ENCODE measurements at places on chromosomes 1 and 21.

DNA sequence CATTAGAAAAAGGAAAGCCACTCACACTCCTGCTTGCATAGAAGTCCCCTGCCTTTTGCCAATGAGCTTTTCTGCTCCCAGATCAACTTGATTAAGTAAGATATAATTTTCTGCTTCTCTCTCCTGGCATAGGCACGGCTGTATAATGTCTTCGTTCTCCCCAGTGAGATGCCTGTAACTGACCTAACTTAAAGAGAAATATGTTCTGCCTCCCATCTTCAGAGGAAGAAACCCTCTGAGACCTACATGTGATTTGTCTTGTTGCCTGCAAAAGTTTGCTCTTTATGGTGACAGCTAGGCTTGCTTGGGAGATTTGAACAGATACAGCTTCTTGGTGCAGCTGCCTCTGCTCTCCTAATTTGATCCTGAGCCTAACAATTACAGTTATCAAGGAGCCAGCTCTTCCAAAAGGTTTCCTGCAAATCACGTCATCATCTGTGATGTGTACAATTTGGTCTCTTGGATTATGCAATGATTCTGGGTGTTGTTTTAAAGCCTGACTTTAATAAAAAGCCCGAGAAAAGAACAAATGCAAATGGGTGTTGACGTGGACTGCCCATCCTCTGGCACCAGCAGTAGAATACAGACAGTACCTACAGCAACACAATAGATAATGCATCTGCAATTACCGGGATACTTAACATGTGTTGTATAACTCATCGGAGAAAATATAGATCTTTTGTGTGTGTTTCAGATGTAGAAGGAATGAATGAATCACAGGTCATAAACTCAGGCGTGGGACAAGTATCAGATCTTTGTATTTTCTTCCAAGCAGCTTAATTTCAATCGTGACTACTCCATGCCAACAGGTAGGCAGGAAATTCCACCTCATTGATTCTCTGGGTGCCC is 76.2 kb upstream of the KAZN start:
- DNase-seq: no peak

DNA sequence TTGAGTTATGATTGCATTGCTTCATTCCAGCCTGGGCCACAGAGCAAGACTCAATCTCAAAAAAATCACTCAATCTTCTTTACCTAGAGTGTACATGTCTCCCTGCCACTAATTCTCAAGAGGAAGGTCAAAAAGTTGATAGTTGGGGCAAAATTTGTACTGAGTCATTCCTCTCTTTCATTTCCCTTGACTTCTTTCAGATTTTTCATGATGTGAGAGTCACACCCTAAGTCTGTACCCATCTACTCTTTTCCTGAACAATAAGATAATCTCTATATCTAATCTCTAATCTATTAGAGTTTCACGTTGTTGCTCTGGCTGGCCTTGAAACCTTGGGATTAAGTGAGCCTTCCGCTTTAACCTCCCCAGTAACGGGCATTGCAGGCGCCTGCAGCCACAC is 1.1 kb upstream of the BRDT start:
- DNase-seq: no peak

DNA sequence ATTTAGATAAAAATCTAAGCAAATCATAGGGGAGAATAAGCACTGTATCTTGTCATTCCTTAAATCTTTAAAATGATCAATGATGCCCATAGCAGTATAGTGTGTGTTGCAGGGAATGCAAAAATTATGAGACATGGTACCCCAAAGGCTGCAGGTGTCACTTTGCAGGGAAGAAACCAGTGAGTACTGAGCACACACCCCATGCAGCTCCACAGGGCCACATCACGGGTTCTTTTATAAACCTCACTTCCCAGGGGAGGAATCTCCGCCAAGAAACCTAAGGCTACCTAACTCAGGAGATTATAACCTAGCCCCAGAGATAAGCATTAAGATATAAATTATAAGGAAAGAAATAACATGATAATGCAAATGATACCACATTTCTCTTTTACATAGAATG is 115.6 kb downstream of the APP start:
- DNase-seq: no peak

- no peak for DNase-seq
Observed at GRCh38 chr1:227766015-227766634, 30.9 kb downstream of the SNAP47 start.

DNA sequence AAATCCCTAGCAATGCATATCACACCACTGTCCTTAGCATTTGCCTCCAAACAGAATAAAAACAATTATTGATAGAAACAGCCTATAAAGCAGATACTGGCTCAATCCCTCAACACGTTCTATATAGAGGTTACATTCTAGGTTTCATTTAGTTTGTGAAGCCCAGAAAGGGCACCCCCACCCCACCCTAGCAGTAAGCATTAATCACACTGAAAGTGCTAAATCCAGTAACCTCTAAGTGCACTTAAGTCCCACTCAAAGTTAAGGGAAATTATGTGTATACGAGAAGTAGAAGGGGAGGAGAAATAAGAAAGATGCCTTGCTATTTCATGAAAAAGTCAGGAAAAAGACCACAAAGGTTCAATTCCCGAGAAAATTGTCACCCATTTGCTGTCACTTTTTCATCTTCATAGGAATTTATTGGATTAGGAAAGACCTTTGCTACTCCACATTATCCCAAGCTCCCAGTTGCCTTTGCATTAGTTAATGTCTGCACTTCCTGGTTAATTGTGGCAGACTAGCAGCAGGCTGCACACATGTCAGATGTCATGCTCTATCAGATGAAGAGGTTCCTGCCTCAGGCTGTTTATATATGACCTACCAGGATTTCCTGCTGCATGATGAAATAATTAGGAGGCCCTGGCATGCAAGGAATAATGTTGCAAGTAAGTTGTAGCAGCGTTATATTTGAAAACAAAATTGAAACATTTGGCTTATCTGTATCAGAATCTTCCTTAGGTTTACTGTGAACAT is 54.5 kb upstream of the LHX8 start:
- DNase-seq: peak; percentile 47

GRCh38 chr1:53595906-53596305 is 136.7 kb downstream of the DMRTB1 start:
- no peak for DNase-seq

- DNase-seq: no peak
Observed at GRCh38 chr1:58149271-58149812, 397.2 kb downstream of the OMA1 start.

DNA sequence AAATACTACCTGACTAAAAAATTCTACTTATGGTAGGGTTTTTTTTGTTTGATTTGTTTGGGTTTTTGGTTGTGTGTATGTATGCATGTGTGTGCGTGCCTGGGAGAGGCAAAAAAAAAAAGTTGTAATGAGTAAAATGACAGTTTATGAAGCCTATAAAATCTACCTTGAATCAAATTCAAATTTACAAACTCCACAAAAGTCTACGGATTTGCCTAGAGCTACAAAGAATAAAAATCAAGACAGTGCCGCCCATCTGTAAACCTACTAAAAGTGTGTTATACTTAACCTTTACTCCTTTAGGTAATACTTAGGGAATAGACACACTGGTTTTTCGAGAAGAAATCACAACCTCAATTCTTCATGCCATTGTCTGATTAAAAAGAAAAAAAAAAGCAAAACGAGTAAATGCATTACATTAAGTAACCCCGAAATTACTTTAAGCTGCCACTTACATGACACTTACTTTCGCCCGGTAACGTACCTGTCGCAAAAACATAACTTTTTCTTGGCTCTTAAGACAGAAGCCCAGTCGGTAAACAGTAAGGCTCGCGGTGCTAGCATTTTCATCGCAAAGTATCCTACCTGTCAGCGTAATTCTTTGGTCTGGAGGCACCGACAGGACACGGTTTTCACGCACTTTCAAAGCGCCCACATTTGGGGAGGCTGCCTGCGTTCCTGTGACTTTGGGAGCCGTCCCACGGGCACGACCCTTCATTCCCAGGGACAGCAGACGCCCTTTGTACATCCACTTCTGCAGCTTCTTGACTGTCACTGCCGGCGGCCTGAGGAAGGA is 951 bp downstream of the SYDE2 start:
- no peak for DNase-seq

- DNase-seq: no peak
Observed at GRCh38 chr21:45199201-45199600, 88.5 kb downstream of the POFUT2 start.

GRCh38 chr1:108190686-108191416 is 9.3 kb downstream of the SLC25A24 start:
- no peak for DNase-seq

DNA sequence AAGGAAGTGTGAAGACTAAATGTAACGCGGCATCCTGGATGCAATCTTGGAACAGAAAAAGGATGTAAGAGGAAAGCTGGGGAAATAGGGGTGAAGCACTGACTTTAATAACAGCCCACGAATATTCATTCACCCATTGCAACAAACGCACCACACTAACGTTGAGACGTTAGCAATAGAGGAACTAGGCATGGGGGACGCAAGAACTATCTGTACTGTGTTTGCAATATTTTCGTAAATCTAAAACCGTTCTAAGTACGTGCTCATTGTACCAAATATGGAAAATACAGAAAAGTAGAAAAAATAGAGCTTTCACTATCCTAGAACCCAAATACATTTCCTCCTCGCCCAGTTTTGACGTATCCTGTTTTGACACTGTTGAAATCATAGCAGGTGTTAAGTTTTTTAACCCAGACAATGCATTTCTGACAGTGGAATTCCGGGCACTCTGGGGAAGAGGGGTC is 3.9 kb downstream of the LAPTM5 start:
- peak; percentile 35 for DNase-seq

- no peak for DNase-seq
Observed at GRCh38 chr1:101257500-101258325, 20.9 kb downstream of the S1PR1 start.

DNA sequence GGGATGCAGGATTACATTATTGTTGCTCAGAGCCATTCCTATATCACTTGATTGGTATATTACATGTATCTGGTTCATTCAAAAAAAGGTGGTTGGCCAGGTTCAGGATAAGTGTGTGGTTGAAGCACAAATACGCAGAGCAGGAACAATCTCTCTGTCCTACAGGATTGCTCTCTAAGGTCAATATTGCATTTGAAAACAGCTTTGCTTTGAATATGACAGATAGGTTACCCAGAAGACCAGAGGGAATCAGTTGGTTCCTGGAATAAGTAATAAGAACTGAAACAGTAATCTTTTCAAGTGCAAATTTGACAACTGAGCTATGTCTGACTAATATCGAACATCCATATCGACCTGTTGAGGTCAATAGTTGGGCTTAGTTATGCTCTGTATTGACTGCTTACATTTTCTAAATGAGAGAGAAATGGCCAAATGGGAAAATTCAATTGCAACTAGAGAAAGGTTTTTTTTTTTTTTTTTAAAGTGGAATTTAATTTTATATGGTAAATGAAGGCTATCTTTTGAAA is 176.8 kb downstream of the ATP6V1G3 start:
- DNase-seq: no peak

- no peak for DNase-seq
Observed at GRCh38 chr1:218751208-218751948, 406.2 kb downstream of the TGFB2 start.

DNA sequence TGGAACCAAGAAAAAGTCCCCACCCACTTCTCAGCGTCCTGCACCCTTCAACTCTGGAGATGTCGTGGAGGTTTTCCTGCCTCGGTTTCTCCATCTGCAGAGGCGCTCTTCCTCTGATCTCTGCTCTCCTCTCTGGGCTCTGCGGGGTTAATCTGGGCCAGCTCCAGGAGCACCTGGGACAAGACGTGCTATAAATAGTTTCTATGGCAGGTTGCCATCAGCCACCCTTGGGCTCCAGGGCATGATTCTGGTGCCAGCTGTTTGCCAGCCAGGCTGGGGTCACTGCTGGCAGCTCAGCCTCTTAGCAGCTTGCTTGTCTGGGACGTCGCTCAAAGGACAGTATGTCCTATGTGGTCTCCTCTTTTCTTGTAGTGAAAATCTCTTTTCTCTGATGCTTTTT is 137.1 kb downstream of the ACTL8 start:
- DNase-seq: no peak

DNA sequence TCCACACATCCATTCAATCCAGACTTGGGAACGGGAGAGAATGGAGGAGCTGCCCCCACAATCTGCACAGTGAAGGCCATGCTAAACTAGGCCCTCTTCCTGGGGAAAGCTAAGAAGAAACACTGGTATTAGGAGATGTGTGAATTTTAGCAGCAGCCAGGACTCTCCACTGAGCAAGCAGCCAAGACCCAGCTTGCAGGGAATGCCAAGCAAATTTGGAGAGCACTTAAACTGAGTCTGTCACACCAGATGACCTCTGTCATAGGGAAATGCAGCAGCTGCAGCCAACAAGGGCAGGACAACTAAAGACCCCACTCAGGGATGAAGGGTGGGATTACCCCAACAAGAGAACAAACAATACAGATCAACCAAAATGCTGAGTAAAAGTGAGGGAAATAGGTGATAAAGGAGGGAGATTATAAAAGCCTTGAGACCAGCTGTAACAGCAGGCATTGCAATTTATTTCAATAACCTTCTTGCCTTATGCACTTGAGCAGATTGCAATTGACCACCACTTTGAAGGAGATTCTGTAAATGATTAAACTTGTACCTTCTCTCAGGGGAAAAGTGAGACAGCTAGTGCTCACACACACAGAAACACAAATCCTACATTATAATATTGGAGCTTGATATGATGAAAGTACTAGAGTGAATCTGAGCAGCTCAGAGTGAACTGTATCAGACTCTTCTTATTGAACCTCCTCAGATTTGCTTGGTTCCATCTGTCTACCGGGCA is 2.5 kb upstream of the CLCA1 start:
- DNase-seq: no peak

- DNase-seq: no peak
Observed at GRCh38 chr1:5297180-5297885, 642.9 kb downstream of the AJAP1 start.
